ENCODE measurements at places on chromosomes 12 and 14.

- no peak for DNase-seq
Observed at GRCh38 chr12:89429528-89429927, 77.2 kb upstream of the DUSP6 start.

DNA sequence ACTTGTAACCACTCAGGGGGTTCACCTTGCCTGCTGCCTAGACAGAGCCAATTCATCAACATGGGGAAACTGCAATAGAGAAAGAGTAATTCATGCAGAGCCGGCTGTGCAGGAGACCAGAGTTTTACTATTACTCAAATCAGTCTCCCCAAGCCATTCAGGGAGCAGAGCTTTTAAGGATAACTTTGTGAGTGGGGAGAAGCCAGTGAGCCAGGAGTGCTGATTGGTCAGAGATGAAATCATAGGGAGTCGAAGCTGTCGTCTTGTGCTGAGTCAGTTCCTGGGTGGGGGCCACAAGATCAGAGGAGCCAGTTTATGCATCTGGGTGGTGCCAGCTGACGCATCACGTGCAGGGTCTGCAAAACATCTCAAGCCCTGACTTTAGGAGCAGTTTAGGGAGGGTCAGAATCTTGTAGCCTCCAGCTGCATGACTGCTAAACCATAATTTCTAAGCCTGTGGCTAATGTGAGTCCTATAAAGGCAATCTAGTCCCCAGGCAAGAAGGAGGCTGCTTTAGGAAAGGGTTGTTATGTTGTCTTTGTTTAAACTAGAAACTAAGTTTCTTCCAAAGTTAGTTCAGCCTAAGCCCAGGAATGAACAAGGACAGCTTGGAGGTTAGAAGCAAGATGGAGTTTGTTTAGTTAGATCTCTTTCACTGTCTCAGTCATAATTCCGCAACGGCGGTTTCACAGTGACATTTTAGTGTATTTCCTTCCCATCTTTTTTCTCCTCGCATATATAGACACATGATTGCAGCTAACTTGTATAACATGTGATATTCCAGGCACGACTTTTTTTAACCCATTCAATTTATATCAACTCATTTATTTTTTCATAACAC lies 68.9 kb upstream of the NCOR2 start:
- DNase-seq = peak; percentile 82

GRCh38 chr12:68565391-68565903 lies 45.3 kb upstream of the RAP1B start:
- DNase-seq = no peak

DNA sequence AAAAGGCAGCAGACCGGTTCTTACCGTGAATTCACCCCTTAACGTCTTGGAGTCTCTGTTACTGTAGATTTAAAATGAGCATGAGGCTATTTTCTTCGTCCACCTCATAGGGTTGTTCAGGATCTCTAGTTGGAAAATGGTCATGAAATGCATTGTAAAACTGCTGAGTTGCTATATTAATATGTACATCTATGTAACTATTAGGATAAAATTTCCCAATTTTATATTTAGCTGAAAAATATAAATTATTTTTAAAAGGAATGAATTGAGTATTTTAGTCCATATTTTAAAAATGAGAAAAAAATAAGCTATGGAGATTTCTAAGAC lies 272.7 kb downstream of the ALG10B start:
- DNase-seq = no peak

DNA sequence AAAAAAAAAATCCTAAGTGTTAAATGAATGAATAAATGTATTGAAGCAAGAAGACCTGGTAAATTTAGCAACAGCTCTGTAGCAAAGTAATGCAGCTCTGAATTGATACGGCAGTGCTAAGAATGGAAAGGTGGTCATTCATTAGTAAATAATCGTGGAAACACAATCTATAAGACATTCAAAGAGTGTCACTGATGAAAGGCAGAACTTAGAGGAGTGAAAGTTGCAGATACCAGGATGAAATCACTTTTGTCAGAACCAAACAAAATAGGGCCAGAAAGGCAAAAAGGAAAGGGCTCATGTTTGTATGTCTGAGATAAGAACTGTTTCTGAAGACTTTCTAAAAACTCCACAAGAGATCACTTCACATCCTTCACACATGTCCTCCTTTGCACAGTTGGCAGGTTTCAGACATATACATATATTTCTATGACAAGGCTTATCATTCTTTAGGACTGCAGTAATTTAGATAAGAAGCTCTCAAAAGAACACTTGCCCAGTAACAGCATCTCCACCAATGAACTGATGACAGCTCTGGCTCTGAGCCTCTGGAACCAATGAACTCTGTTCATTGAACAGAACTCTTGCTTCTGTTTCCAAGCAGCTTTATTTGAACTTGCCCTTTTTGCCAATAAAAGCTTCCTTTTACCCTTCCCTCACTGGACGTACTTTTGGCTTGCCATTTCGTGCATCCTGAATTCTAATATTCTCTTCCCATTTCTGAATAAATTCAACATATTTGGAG lies 4.2 kb upstream of the LRR1 start:
- DNase-seq = peak; percentile 69

GRCh38 chr12:97299847-97300246 lies 162.8 kb upstream of the RMST start:
- no peak for DNase-seq

Measured in hematopoietic multipotent progenitor cell treated with erythropoietin and hydrocortisone succinate and interleukin-3 and kit ligand, for 17 days (in vitro differentiated cells).